ENCODE measurements at places on chromosomes 3 and 15.
A peak's percentile ranks its signal among the peaks of the same experiment; 100 is the strongest.

GRCh38 chr15:79157631-79158592, 67.3 kb upstream of the RASGRF1 start:
- DNase-seq: no peak

DNA sequence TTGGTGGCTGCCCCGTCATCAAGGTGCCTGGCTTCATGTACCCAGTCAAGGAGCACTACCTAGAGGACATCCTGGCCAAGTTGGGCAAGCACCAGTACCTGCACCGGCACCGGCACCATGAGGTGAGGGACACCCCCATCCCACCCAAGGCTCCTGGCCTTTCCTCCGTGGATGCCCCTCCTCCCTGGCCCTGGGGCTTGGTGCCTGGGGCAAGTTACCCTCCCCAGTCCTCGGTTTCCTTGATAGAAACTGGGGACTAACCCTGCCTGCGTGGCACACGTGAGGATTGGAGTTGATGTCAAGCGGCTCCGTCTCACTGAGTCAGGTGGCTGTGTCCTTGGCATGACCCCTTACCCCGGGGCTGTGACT, 43.9 kb downstream of the DHX30 start:
- no peak for DNase-seq

DNA sequence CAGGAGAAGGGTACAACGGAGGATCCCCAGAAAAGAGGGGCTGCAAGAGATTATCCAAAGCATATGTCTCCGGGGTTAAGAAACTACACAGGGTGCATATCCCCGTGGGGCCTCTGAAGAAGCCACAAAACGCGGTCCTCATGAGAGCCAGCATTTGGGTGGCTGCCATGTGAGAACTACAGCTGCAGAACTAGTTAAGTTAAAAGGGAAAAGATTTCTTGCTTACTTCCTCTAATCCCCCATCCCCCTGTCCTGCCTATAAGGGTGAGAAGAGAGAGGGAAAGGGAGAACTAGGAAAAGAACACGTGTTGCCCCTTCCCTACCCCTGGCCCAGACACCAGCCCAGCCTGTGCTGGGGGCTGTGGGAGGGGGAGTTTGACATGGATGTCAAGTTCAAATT, 70.4 kb upstream of the PCSK6 start:
- DNase-seq: no peak

- peak; percentile 66 for DNase-seq
Measured at GRCh38 chr3:184688251-184688881, 23.5 kb downstream of the MAGEF1 start.

DNA sequence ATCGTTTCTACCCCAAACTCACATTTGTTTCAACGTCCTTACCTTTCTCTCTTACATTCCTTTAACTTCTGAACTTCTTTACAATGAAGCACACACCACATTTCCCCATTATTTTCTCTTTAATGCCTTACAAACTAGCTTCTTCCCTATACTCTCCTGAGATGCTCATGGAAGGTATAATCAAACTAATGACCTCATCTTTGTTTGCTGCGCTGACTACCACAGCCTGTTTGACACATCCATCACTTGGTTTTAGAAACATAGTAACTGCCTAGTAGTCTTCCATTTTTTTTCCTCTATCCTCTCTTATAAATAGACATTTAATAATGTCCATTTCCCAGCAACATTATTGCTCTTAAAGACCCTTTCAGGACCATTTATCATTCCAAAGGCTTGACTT, 230.5 kb upstream of the LRTM1 start:
- no peak for DNase-seq

DNA sequence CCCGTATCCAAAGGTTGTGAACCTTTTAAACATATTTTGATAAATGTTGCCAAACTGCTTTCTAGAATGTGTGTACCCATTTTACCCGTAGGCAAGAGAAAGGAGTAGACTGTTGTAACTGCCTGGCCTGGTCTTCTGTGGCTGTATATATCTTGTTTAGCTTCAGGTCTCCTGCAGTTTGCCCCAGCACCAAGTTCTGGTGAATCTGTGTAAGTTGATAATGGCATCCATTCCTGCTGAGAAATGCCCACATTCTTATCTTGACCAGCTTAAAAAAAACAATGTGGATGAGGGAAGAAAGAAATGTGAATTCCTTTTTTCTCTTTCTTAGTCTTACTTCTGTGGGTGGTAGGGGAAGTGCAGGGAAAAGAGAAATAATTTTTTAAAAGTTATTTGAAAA, 53.3 kb upstream of the TLE3 start:
- no peak for DNase-seq

- no peak for DNase-seq
Measured at GRCh38 chr3:19183584-19183983, 35.3 kb downstream of the KCNH8 start.

GRCh38 chr3:10006762-10007090, 19.5 kb upstream of the FANCD2 start:
- DNase-seq: no peak

GRCh38 chr3:10462641-10463532, 42.5 kb downstream of the ATP2B2 start:
- no peak for DNase-seq

DNA sequence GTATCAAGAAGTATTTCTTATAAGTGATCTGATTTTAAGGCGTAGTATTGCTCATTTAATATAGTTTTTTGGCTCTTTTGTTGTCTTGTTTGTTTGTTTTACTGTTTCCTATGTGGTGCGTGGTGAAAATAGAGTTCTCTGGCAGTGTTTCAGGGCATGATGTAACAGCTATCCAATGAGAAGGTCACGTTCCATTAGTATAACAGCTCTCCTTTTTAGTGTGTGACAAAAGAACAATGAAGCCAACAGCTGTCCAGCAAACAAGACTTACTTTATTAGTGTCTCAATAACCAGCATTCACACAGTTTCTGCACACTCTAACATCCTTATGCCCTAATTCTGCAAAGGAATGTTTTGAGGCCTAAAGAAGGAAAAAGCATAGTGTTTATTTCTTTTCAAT, 127.9 kb downstream of the SLC25A26 start:
- DNase-seq: no peak

DNA sequence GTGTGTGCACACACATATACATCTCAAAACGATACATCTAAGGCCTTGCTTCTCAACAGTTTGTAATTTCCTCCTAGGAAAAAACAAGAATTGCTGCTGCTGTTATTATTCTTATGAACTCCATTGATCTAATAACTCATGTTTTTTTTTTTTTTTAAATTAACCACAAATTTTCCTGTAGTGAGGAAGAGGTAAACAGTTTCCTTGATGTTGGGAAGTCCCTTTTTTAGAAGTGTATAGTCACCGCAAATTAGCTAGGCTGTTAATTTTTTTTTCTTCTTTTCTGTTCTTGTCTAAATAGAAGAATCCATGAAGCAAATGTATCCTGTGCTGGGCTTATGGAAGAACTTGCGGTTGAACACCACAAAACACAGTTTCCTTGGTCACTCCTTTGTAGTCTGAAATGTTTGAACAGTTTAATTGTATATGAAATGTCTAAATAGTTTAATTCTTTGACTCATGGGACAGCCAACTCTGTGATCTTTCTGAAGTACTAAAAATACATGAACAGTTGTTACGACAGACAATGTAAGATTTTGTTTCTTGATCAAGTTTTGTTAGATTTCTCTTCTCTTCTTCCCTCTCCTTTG, 64.5 kb downstream of the MITF start:
- DNase-seq: no peak

DNA sequence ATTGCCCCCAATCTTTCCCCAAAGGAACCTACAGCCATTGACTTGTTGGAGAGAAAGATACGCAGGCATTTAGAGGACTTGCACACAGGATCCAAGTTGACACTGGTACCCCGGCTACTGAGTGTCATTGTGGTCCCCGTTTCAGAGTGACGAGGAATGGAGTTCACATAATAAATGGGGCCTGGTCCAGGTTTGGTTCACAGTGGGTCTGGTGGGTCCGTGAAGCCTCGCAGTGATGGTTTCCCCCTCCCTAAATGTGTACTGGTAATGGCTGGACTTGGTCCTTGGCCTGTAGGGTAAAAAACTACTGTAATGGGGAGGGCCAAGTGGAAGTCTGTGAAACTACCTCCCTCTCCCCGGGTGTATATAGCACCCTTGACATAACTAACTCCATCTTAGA, 232.1 kb upstream of the LYSMD4 start:
- no peak for DNase-seq

DNA sequence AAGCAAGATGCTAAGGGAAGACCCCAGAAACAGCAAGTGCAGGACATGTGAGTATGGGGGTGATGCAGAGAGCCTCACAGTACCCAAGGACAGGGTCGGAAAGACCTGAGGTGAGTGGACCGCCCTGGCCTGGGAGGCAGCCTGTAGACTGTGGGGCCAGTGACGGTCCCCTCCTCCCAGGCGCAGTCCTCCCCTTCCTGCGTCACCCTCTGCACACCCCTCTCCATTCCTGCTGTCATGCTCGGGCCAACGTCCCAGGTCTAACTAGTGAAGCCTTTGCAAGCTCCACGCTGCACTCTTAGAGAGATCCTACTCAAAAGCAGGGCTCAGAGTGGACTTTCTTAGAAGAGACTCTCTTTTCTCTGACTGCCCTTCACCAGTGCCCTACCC, 41.6 kb downstream of the TM2D3 start:
- DNase-seq: no peak

- no peak for DNase-seq
Measured at GRCh38 chr3:118527514-118528044, 507.1 kb downstream of the IGSF11 start.

GRCh38 chr3:46463868-46464241, 850 bp downstream of the LTF start:
- no peak for DNase-seq

GRCh38 chr3:15361494-15362214, 29.3 kb upstream of the SH3BP5 start:
- no peak for DNase-seq

DNA sequence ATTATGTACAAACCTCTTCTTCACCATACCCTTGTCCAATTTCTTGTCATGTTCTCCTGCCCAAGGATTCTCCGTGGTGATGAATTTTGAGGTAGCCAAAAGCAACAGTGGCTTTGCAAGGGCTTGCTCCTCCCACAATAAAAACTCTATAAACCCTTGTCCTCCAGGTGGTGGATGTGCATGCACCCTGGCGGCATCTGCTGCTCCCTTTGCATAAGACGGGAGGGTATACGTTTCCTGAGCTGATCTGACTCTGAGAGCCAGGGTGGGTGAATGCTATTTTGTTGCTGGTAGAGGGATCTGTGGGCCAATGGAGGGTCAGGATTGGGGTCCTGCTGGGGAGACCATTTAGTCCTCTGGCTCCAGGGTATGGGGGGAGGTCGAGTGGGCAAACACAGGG, 5.4 kb downstream of the DNAH1 start:
- DNase-seq: no peak

DNA sequence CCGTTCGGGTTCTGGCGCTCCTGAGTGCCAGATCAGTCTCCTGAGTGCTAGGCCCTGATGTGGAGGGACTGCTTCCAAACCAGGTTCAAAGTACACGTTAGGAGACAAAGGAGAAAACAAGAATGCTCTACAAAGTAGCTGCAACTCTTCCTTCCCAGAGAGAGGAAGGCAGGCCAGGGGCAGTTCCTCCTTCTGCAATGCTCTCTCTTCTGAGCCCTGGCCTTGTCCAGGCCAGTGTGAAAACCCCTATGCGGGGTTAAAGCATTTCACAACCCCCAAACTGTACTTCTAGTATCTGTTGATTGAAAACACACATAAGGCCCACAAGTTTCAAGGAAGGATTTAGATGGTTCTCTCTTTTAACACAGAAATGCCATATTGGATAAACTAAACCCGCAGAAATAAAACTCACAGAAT, 9.7 kb upstream of the CALML4 start:
- DNase-seq: no peak

DNA sequence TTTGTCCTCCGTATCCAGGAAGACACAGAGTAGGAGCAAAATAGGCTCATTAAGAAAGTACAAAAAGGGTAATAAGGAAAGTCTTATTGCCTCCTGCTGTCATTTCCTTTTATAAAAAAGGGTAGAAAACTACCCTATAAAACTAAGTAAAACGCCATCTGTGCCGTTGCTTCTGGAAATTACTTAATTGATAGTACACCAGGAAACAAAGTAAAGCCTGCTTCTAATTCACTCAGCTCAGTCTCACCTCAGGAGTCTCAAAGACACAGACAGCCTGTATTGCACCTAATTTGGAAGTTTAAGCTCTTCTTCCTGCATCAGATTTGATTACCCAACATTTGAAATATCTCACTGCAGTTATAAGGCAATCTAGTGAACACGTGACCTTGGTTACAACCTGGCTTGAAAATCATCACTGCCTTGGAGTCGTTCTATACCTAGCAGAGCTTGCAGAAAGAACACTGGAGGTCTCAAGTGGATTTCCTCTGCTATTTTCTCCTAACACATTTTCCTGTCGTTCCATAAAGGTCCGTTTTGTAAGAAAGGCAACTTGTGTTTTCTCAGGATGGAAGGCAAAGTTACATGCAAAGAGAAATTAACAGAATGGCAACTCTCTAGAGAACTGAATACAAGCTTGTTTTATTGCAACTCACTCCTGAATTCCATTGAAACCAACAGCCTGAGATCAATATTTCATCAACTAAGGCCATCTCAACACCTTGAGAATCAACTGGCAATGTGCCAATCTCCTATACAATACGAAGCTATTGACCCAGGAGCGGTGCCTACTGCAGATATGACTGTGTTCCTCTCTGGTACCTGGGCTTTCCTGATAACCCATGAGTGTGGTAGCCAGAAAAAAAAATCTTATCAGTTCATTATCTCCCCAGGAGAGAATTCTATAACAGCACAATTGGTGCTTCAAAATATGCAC, 203.3 kb upstream of the LMCD1 start:
- no peak for DNase-seq

- no peak for DNase-seq
Measured at GRCh38 chr15:65189102-65189740, 4.1 kb upstream of the CLPX start.

DNA sequence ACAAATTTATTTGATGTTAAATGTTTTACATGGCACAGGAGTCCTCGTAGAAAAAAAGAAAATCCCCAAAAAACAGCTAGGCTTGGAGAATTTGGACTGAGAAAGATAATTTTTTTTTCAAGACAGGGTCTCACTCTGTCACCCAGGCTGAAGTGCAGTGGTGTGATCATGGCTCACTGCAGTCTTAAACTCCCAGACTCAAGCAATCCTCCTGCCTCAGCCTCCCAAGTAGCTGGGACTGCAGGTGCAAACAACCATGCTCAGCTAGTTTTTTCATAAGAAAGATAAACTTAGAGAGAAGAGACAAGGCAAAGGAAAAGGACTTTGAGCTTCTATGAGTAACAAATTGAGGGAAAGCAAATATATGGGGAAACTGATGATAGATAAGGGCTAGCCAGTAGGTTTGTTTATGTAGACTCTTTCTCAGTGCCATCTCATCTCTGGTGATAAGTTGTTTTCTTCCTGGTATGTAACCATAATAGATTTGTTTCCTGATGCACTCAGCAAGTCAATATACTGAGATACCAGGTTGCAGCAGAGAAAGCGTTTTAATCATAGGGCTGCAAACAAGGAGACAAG, 13.1 kb upstream of the TRMT10C start:
- DNase-seq: no peak

- DNase-seq: no peak
Measured at GRCh38 chr3:65334045-65334665, 646.4 kb upstream of the ADAMTS9 start.

DNA sequence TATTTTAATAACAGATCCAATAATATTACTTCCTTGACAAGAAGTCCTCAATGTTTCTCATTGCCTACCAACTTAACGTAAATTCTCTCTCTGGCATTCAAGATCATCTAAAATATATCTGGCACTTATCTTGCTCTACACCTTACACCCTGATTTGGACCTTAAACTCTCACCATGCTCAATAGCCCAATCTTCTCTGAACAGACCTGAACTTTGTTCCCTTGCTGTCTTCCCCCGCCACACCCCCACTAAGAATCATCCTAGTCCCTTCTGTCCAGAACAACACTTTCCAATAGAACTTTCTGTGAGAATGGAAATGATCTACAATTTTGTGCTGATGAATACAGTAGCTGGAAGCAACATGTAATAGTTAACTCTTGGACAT, 44.9 kb downstream of the P2RY1 start:
- DNase-seq: no peak

Data from AG04450 (cell line).